ENCODE measurements at places on chromosomes 13 and 19. TPM values are rescaled to one million over a fixed set of nuclear protein-coding genes. Genes with fewer than 3 reads are reported as not detected.

- no peak for DNase-seq
These were observed 2.5 kb downstream of the SLC35E1 start for GRCh38 chr19:16569609-16570320.

DNA sequence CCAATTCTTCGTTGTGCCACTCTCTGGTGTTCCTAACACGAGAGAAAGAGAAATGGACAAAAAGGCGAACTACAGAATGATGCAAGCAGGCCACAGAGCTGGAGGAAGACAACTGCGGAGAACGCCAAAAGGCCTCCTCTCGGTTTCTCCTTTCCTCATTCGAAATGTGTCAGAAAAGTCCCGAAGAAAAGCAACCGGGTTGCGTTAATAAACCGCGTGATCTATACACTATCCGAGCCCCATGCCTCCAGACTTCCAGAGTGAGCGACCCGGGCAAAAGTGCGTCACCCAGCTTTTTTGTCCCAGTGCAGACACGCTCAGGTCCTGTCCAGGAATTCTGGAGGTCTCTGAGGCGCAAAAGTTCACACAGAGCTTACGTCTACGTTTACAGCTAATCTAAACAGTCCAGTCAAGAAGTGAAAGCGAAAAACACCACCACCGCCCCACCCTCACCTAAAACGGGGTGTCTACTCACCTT, 413 bp downstream of the N4BP2L2 start:
- no peak for DNase-seq

- DNase-seq = no peak
These were observed 381.1 kb downstream of the LIG4 start for GRCh38 chr13:107834281-107834680.

- DNase-seq = no peak
These were observed 213.7 kb downstream of the ZIC5 start for GRCh38 chr13:99757756-99758459.

- DNase-seq = peak; percentile 83
These were observed 13.3 kb downstream of the ARRDC2 start for GRCh38 chr19:18021121-18021755.

DNA sequence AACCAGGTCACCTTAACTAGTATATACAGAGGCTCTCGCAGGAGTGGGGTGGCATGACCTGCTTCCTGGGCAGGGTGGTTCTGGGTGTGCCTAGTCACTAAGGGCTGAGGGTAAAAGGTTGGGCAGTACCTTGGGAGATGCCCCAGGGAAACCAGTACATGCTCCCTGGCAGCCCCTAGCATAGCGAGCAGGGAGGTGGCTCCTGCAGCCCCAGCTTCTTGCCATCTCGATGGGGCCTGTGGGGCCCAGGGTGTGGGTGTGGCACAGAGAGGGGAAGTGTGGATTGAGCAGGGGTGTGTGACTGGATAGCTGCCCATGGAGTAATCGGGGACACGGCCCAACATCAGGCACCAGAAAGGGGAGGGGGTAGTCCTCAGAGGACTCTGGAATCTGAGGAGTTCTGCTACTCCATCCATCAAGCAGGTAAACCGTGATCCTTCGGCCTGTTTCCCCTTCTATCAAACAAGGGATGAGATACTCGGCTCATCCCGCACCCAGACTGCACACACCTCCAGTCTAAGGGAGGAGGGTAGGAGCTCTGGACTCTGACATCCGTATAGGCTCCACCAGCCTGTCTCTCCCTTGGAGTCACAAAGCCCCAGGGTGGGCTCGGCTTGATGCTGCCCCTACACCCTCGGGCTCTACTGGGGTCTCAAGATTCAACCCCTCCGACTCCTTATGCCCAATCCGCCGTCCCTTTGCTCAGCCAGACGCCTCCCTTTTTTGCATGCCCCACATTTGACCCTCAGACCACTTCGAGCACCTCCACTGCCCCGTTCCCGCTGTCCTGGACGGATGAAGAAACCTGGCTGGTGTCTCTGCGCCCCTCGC, 1.1 kb downstream of the ZBTB45 start:
- peak; percentile 18 for DNase-seq

DNA sequence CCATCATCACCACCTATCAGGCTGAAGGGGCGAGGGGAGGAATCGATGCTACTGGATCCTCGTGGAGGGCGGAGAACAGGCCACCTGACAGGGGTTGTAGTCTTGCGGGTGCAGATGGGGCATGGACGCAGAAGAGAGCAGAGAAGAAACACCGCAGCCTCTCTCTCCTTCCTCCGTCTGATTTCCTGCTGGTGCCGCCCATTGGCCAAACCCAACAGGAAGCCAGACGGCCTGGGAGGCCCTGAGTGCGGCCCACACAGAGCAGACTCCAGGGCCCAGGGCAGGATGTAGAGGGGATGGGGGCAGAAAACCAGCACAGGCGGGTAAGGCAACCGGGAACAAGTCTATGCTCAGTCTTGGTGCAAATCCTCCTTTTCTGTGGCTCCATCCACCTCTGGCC, 15.4 kb downstream of the CEBPA start:
- DNase-seq = no peak

GRCh38 chr19:41998246-41999020, 4.4 kb upstream of the ATP1A3 start:
- DNase-seq = peak; percentile 47

DNA sequence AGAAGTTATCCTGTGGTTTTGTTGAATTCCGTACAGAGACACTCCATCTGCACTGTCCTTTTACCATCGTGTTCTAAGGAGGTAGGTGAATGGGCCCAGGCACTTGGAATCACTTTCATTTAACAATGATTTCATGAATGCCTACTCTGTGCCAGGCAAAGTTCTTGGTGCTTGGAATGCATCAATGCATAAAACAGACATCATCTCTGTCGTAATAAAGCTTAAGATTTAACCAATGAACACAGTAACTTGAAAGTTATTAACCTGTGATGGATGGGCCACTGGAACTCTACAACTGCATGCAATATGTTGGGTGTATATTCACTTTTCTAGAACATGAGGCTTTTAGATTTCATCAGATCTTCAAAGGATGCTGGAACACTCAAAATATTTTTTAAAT, 14.1 kb upstream of the STARD13 start:
- DNase-seq = no peak

GRCh38 chr19:17684256-17684655, 3.9 kb downstream of the UNC13A start:
- DNase-seq = no peak

- DNase-seq = no peak
These were observed 360.6 kb downstream of the TDRD3 start for GRCh38 chr13:60757501-60758215.

DNA sequence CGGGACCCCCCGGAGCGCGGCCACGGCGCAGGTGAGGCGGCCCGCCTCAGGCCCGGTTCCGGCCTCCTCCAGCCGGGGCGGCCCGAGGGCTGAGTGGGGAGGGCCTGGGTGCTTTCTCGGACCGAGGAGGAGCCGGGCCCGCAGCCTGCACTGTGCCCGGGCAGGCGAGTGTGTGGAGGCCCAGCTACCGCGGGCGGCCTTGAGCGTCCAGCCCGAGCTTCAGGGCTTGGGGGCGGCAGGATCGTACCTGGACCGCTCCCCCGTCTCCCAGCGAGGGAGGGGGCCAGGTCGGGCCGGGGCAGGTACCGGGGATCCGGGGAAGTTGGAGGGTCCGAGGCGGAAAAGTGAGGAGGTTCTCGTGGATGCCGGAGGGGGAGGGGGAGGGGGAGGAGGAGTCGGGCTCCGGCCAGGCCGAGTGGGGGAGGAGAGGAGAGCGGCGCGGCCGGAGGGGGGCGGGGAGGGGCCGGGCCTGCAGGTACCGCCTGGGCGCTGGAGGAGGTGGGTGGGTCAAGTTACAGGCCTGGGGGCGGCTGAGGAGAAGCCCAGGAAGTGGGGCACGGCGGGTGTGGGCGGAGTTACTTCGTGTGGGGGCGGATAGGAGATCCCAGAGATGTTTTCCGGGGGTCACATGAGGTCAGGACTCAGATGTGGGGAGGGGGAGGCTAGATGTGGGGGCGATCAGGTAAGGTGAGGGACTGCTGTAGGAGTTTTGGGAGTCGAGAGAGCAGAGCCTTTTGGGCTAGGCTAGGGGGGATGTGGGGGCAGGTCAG, 545 bp downstream of the NACC1 start:
- no peak for DNase-seq

- peak; percentile 65 for DNase-seq
These were observed 2.9 kb upstream of the HOOK2 start for GRCh38 chr19:12778017-12778904.

- no peak for DNase-seq
These were observed 18.7 kb downstream of the CD70 start for GRCh38 chr19:6572217-6572616.

DNA sequence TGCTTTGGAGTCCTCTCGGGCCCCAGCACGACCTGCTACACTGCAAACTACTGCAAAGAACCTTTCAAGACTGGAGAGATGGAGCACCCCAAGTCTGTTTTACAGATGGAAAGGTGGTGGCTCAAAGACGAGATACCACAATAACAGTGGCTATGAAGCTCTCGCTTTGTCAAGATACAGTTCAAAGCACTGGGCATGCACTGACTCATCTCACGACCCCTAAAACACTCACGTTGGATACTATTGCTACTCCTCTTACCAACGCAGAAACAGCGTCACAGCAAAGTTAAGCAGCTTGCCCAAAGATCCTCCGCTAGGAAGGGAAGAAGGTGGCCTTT, 24.0 kb upstream of the LAIR1 start:
- no peak for DNase-seq

DNA sequence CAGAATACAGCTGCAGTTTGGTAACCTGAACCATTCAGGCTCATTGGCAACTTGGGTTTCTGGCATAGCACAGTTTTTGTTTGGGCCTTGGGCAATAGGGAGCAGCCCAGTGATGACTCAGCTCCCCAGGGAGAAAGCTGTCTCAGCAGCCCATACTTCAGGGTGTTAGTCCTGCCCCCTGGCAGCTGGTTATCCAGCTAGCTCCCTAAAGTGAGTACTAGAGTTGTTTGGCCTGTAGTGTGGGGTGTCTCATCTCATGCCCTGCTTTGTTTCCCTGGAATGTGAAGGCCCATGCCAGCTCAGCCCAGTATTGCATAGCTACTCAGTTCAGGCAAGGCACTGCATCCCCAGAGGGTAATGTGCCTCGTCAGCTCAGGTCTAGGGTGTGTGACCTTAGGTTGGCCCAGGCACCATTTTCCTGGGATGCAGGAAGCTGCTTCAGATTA, 18.2 kb upstream of the ZNF543 start:
- DNase-seq = no peak

- no peak for DNase-seq
These were observed 8.6 kb upstream of the CDC16 start for GRCh38 chr13:114226088-114226487.

DNA sequence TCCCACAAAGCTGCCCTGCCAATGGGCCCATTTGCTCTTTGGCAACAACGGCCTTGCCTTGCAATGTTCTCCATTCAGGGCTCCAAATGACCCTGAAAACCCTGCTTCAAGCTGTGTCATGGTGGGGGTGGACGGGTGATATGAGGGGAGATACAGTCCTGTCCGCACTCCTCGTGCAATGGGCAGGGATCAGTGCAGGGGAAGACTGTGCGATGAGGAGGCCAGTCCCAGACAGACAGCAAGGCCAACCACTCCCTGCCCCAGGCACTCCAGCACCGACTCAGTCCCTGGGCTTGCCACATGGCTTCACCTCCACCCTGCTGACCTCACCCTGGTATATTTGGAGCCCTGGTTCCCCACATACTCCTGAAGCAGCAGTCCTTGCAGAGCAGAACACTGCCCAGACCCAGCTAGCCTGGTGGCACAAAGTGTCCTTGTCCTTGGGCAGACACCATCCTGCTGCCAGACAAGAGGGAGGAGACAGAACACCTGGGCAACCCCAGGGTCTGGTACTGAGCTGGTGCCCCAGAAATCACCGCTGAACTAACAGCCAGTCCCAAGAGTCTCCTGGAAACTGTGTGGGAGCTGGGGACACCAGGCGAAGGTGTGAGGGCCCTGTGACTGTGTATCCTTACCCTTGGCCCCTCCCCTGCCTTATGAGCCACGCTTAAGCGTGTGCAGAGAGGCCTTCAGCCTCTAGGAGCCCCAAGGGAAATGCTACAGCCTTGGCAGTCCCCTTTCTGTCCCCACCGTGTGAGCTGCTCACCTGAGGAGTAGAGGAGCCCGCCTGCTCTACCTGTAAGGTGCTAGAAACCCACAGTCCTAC, 9.1 kb upstream of the SLC35E1 start:
- DNase-seq = no peak

DNA sequence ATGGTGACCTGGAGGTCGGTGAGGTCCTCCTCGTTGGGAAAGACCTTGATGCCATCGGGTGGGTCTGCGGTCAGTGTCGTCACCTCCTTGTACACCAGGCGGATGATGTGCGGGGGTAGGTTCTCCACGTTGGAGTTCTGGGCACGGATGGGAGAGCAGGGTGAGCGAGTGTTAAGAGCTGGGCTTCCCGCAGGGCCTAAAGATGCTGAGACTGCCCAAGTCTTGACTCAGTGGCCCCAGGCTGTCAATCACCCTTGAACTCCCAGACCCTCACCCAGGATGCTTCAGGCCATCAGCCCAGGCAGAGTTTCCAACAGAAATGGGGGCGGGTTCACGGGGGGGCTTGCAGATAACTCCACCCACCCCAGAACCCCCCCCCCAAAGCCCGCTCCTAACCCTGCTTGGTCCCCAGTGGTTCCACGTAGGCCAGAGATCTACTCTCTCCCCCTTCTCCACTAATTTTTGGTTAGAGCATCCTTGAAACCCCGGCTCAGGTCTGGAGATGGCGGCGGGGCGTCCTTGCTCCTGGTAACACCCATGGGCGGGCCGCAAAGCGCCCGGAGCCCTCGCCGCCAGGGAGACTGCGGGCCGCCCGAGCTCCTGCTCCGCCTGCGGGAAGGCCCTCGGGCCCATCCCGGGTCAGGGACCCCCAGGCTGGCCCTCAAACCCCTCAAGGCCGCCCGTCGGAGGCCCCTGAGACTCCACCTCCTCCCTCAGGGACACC, 600 bp downstream of the UBE2S start:
- no peak for DNase-seq

- no peak for DNase-seq
These were observed 9.5 kb downstream of the RUBCNL start for GRCh38 chr13:46377554-46377953.

DNA sequence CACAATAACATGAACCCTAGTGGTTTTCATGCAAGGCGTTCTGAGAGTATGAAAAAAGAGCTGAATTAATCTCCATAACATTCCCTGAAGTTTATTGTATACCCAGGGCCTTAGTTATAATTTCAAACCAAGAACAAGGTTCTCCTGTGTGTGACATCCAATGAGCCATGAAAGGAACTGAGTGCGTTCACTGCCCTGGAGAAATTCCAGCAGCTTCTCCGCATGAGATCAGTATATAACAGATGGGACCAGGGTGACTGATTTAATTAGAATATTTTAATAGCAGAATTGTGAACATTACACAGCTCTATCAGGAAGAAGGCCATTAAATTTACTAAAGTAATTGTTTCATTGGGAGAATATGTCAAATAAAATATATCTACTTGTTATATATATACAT, 1190.5 kb upstream of the SLC10A2 start:
- DNase-seq = no peak

ZNF181 gene
- 9.7 TPM for total RNA-seq

ACP7 gene
- total RNA-seq = not detected

C13orf42 gene
- not detected for total RNA-seq

PIH1D1 gene
- 142 TPM for total RNA-seq

CERS4 gene
- 1.8 TPM for total RNA-seq

ATP4A gene
- total RNA-seq = not detected

MBNL2 gene
- 14.0 TPM for total RNA-seq

TMPRSS9 gene
- 0.44 TPM for total RNA-seq

ZNF550 gene
- total RNA-seq = 14.9 TPM

ACER1 gene
- total RNA-seq = not detected
